NCI-H146 (cell line): ENCODE measurements at places on chromosomes 2 and 18.
A peak's percentile ranks its signal among the peaks of the same experiment; 100 is the strongest.

DNA sequence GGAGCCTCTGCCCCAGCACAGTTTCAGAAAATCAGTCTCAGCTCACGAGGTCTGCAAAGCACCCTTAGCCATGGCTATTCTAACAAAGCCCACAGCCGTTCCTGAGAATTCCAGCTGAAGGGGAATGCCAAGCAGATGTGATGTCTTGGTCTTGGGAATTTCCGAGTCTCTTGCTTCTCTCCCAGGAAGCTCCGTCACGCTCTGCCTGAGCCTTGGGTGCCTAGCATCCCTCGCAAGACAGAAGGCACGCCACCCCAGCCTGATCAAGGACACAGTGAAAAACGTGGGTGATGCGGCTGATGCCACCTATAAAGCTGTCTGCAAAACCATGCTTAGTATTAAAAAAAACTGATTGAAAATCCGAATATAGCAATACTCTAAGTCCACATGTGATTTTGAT lies 254.6 kb downstream of the SH3BP4 start:
- DNase-seq: no peak

DNA sequence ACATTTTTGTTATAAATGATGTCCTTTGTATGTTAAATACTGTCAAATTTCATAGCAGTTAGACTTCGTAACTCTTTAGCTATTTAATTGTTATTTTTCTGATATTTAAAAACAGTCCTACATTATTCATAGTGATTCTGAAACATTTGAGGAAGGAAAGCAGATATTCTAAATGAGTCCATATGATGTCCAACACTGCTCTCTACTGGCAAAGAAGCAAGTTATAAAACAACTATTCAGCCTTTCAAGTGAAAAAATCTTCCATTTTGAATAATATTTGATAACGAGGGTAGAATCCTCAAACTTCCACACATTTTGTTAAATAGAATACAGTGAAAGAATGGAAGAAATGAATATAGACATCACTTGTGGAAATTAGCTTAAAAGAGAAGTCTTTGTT lies 220.8 kb downstream of the GULP1 start:
- DNase-seq: peak; percentile 58

DNA sequence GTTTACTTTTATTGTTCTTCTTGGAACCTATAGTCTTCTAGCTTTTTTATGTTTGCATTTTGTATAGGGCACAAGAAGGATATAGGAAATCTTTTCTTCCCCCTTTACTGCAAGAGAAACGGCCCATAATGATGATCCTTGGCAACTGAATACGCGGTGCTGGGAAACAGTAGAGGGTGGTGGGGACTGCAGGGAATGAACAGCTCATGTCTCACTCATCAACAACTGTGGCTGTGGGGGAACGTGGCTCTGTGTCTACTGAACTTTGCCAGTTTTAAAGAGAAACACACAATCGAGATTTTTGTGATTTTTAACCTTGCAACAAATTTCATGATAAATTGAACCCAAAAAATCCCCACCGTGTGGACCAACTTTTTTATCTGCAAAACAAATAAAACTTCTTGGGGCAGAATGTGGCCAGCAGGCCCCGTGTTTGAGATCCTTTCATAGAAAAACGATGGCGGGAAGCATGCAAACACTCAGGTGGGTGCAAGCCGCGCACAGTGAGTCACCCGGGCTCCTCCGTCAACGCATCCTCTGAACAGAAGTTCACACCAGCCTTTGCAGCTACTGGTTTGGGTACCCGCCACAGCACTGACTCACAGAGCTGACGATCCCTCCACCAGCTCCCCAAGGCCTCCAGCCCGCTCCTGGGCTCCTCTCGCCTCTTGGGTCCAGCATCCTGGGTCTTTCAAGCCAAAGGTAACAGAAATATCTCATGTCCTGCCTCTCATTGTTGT lies 149.3 kb downstream of the COL6A3 start:
- DNase-seq: no peak

GRCh38 chr2:32732120-32732519 lies 104.3 kb downstream of the TTC27 start:
- no peak for DNase-seq

DNA sequence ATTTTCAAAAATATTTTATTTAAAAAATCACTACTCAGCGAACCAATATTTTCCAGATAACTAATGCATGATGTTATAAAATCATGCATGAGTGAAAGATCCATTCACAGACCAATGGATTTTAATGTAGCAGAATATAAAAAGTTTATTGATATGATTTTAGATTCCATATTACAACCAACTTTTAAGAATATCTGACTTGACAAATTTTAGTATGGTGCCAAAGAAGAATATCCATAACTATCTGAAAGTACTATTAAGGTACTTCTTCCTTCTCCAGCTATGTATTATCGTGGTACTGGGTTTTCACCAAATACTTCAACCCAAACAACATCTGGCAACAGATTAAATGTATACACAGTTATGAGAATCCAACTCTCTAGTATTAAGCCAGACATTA lies 99.9 kb upstream of the NOSTRIN start:
- no peak for DNase-seq

DNA sequence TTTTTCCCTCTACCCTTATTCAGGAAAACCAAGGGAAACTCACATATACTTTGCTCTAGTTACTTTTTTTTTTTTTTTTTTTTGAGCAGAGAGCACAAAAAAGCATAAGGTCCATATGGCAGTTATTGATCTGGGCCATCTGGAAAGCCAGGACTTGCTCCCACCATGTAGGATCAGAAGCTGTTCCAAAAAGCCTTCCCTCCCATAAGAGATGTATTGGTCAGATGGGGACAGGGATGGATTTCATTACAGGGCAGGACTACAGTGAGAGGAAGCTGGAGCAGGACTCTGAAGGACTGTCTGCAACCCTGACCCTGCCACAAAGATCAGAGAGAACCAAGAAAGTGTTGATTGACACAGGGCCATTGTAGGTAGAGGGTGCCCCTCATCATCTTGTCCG lies 57.3 kb downstream of the NRP2 start:
- DNase-seq: no peak

DNA sequence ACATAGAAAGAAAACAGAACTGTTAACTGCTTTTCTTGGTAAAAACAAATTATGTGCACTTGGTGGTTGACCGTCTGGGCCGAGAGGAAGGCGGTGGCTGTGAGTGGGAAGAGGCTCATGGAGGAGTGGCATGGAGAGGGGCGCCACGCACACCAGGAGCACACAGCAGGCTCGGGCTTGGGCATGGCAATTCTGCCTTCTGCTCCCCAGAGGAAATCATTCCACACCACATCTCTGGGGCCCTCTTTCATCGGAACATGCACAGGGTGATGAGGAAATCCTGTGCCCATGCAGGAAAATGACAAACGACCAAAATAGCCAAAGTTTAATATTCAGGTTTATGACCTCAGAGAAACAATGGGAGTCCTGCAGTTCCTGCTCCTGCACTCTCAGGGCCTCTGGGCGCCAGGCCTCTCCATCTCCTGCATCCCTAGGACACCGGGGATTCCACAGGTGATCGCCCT lies 26.4 kb downstream of the WDFY1 start:
- no peak for DNase-seq

- no peak for DNase-seq
Measured at GRCh38 chr2:175005733-175006264, 618 bp upstream of the CHN1 start.

GRCh38 chr2:203437511-203437910 lies 97.6 kb downstream of the RAPH1 start:
- DNase-seq: no peak

- DNase-seq: peak; percentile 95
Measured at GRCh38 chr18:36406805-36407204, 109.3 kb downstream of the FHOD3 start.

GRCh38 chr2:36362291-36362690 lies 6.7 kb downstream of the CRIM1 start:
- no peak for DNase-seq

- DNase-seq: peak; percentile 44
Measured at GRCh38 chr2:121076885-121077549, 208.0 kb downstream of the TFCP2L1 start.

DNA sequence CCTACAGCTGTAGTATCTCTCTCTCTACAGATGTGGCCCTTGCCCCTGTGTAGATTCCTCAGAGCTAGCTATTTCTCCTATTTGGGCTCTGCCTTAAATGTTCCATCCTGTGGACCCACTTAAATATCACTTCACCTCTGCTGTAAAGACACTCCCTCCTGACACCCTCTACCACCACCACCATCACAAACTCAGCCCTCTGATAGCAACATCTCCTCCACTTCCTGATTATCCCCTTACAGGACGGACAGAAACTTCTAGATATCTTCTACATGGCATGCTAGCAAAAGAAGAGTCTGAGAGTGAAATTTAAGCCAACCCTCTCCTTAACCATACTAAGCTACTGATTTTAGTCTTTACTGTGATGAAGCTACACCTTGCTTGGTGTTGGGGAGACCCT lies 3.2 kb upstream of the MAPRE2 start:
- DNase-seq: no peak

DNA sequence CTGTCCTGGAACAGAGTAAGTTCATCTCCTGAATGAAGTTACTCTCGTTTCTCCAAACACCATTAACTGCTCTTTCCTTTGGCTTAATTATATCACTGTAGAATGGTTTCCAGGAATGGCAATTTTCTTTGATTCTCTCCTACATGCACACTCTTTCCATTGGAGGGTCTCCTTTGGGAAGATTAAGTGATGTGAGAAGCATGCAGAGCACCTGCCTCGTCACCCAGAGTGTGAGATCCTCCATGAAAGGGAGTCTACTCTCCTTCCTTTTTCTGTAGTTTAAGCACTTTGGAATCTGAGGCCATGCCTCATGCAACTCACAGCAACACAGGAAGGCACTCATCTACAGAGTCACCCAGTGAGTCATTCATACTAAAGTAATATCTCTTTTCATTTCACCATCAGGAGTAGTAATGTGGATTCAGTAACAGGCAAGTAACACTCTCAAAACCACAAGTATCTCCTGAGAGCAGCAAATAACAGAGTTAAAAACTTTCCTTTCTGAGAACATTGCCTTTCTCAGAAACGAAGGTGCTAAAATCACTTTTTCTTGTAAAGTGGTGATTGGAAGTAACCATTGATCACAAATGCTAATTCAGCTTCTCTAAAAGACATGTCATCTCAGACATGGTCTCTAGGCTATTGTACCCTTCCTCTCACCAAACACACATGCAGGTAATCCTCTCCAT lies 52.8 kb upstream of the IL1RL1 start:
- no peak for DNase-seq

GRCh38 chr2:61281321-61281720 lies 119.3 kb downstream of the C2orf74 start:
- DNase-seq: no peak

- DNase-seq: no peak
Measured at GRCh38 chr2:17620841-17621240, 80.3 kb downstream of the VSNL1 start.

GRCh38 chr2:180158961-180159360 lies 151.9 kb upstream of the CWC22 start:
- DNase-seq: no peak

- DNase-seq: peak; percentile 32
Measured at GRCh38 chr2:234536178-234536965, 39.5 kb upstream of the ARL4C start.

- no peak for DNase-seq
Measured at GRCh38 chr18:74261053-74261713, 30.6 kb downstream of the CYB5A start.

GRCh38 chr2:15169326-15170069 lies 391.6 kb downstream of the NBAS start:
- DNase-seq: no peak

DNA sequence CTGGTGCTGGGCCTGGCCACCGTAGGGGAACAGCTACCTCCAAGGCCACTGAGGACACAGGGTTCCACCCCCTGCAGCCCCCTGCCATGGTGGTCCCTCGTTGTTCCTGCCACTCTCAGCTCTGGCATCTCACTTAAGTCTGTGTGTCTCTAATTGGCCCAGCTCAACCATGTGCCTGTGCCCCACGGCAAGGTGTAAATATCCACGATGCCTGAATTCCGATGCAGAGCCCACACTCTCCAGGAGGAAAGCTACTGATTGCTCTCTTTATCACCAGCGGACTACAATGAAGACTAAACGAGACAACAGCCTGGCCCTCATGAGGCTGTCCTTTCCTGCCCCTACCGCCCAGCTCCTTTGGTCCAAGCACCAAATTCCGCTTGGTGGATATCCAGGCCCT lies 17.0 kb upstream of the CHRNA1 start:
- DNase-seq: no peak

DNA sequence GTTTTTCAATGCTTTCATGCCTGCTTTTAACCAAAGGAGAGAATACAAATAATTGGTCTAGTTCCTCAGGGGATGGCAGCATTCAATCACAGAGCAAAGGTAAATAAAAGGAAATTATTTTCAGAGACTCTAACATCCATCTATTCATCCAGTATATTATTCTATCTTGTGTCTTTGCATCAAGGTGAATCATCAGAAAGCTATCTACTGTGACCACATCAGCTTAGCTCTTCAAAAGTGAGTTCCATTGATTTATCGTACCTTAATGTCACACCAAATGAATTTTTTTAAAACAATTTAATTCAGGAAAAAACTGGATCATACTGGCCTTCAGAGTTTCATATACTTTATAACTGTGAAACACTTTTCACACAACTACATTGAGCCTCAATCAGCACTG lies 66.1 kb downstream of the CHN1 start:
- DNase-seq: peak; percentile 31

DNA sequence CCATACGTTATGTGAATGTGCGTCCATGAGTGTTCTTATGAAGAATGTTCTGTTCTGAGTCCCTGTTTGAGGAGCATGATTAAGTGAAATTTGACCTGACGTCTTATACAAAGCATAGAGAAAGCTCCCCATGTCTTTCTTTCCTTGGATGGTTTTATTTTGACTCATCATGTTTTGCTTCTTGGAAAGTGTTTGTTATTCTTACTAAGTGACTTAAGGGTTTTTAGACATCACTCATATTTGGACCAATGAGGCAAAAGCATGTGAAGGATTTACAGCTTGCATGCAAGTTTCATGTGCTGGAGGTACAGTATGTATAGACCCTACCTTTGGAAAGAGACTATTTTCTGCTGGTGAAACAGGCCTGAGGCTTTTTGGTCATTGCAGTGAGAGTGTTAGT lies 33.5 kb upstream of the ZEB2 start:
- DNase-seq: no peak

DNA sequence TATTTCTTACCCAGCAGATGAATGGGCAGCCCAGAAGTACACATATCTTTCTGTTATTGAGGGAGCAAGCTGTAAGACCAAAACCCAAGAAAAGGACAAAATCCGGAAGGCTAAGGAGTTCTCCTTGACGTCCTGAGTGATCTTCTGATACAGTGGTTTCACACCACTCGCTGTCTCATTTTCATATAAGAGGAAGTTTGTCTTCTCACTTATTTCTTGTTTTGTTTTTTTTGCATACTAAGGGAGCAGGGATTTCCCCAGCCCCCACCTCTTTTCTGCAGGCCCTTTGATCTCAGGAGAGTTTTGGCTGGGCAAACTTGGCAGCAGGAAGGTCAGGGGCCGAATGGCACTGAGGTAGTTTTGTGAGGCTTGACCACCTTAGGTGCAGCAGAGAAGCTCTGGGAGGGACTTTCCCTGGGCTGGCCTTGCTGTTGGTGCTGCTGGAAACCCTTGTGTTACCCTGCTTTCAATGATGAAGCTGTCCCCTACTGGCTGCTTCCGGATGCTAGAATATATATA lies 13.3 kb downstream of the CHRNA1 start:
- no peak for DNase-seq

- no peak for DNase-seq
Measured at GRCh38 chr2:156573710-156574109, 137.5 kb downstream of the GPD2 start.
